ENCODE measurements at places on chromosomes 2 and 18.

GRCh38 chr2:56713978-56714377, 530.2 kb downstream of the CCDC85A start:
- DNase-seq = no peak

GRCh38 chr2:121860758-121861227, 105.3 kb downstream of the TSN start:
- no peak for DNase-seq

DNA sequence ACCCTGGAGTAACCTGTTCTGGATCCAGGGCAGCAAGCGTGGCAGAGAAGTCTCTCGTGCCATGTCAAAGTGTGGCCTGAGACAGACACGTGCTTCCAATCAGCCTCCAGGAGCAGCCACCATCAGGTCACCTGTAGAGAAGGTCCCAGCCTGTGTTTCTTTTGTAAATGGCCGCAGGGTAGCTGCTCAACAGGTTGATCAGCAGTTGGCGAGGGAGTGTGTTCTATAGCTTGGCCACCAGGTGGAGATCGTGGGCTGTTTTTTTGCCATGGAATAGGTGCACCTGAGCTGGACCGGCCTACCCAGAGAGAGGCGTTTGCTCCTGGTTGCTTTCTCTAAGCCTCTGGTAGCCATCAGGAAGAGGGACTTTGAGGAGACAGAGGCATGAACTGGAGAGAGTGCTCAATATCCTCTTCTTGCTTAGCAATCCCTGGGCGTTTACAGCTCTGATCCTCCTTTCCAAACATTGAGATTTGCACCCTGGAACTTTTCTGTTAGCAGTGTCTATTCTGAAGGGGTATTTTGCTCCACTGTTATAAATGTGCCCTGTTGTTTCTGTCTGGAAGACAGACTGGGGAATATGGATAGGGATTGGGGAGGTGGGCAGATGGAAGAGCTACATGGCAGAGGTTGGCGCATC, 34.2 kb upstream of the EN1 start:
- DNase-seq = peak; percentile 60

GRCh38 chr2:200856806-200857205, 7.7 kb downstream of the CLK1 start:
- no peak for DNase-seq

- DNase-seq = no peak
Measured at GRCh38 chr2:208620487-208620978, 213.9 kb downstream of the PTH2R start.

- DNase-seq = no peak
Measured at GRCh38 chr18:76494231-76495005, 624 bp downstream of the ZNF516 start.

GRCh38 chr2:235937936-235938335, 230.2 kb downstream of the GBX2 start:
- no peak for DNase-seq

GRCh38 chr18:29271501-29271900, 1094.6 kb upstream of the CDH2 start:
- DNase-seq = no peak

- DNase-seq = no peak
Measured at GRCh38 chr2:175884697-175885393, 117.2 kb downstream of the LNPK start.

DNA sequence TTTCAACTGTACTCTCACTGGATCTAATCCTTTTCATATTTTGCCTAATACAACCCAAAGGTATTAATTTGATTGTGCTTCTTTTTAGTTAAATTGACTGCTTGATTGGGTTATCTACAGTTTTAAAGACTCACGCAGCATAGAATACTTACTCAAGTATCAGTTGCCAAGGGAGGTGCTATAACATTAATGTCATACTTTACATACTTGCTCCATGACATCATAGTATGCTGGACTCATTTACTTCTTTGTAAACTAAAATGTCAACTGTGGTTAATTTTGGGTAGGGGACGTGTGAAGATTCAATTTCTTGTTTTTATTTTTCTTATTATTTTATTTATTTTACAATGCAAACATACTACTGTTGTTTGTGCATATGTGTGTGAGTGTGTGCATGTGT, 716.2 kb upstream of the VRK2 start:
- DNase-seq = no peak

DNA sequence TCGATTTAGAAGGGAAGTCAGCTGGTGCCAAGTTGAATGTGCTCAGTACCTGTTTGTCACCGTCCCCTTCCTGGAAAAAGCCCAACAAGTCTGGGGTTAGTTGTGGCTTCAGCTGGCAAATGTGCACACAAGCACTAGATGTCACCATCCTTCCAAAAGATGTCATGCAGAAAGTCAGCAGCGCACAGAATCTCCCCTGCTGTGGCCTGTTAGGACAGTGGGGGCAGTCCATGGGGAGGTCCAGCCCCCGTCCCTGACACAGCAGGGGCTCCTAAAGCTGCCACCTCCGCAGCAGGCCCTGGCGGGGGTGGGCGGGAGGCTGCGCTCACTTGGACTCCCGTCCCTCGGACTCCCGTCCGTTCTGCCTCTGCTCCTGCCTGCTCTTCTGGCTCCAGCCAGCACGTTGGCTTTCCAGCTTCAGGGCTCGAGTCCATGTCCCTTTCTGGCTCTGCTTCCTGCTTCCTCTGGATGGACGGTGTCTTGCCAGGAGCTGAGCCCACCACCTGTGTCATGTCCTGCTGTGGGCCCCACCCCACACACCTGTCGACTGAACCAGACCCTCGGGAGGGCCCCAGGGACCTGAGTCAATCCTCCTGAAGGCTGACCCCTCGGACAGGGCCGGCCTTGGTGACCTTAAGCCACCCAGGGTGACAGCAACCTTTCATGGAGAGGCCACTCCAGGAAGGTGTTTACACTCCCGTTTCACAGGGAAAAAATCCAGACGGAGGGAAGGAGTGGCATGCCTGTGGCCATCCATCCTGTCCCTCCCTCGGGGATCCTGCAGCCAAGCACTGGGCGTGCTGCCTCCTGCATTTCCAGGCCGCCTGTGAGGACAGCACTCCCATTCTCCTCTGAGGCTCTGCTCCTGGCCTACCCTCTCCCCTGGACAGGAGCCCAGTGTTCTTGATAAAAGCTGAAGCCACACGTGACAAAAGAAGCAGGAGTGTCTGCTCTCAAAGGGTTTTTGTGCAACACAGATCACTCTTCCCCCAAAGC, 8.5 kb downstream of the RAB17 start:
- peak; percentile 56 for DNase-seq

DNA sequence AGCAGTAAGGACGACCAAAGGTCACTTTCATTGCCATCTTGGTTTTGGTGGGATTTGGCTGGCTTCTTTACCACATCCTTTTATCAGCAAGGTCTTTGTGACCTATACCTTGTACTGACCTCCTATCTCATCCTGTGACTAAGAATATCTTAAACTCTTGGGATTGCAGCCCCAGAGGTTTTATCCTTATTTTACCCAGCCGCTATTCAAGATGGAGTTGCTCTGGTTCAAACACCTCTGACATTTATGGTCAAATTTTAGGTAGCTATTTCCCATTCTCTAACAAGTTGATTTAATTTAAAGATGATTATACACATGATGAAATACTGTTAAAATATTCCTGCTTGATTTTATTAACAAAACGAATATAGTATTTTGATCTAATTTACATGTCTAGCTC, 326.1 kb downstream of the ARHGAP15 start:
- DNase-seq = no peak

GRCh38 chr2:96120991-96121390, 4.6 kb upstream of the ADRA2B start:
- DNase-seq = no peak

DNA sequence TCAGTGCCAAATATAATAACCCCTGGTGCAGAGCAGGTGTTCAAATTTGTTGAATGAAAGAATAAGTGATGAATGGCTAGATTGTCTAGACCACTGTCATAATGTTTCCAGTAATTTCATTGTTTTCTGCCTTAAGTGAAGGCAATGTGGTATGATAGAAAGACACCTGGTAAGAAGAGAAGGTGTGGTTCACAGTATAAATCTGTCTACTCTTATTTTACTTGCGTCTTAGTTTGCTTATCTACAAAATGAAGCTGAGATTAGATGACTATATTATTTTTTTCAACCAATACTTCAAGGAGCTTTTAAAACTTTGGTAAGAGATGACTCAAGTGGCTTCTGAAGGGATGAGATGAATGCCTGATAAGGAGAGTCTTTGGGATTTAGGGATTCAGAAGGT, 788.4 kb downstream of the EPHA4 start:
- no peak for DNase-seq

- no peak for DNase-seq
Measured at GRCh38 chr2:85459771-85460170, 41.3 kb downstream of the SH2D6 start.

GRCh38 chr2:88828397-88829137, 137.1 kb downstream of the RPIA start:
- no peak for DNase-seq

All from GM10248 (cell line).